Ovary (tissue), 10 donors: ENCODE measurements at places on chromosomes 7 and 10. TPM values are rescaled to one million over a fixed set of nuclear protein-coding genes. Genes with fewer than 3 reads are reported as not detected.

DNA sequence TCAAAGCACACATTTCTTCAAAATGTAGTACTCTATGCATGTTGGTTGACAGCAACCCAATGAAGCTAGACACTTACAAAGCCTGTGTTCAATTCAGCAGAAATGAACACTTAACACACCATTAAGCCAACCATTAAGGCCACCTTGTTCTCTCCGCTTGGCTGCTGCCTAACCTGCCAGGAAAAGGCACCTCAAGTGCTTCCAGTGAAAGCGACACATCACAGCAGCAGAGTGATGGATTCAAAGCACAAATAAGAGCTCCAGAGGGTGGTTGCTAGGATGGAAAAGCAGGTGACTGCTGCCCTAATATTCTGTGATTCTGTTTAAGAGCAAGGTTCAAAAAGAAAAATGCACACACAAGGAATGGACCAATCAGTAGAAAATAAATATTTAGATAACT, 81.5 kb upstream of the GNAI1 start:
- DNase-seq: no peak

DNA sequence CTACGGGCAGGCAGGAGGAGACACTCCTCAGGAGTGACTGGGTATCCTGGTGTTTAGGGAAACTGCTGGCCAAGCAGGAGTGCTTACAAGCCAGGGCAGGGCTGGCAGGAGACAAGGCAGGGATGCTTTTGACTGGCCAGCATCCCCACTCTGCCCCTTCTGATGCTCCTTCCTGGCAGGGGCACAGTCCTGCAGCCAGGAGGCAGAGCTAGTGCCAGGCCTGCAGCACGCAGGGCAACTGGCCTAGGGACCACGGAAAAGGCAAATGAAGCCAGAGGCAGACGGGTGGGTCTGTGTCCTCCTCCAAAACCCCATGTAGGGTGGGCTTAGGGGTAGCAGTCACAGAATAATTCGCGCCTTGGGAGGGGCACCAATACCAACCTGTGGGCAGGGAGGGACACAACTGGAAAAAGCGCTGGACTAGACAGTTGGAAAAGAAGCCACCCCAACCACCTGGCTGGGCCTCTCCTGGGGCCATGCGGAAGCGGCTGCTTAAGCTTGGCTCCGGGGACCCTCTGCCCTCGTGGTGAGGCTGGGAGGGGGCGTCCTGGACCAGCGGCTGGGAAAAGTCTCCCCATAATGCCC, 4.8 kb downstream of the IMPDH1 start:
- DNase-seq: no peak

- no peak for DNase-seq
Observed at GRCh38 chr7:151152643-151153513, 14.6 kb downstream of the GBX1 start.

DNA sequence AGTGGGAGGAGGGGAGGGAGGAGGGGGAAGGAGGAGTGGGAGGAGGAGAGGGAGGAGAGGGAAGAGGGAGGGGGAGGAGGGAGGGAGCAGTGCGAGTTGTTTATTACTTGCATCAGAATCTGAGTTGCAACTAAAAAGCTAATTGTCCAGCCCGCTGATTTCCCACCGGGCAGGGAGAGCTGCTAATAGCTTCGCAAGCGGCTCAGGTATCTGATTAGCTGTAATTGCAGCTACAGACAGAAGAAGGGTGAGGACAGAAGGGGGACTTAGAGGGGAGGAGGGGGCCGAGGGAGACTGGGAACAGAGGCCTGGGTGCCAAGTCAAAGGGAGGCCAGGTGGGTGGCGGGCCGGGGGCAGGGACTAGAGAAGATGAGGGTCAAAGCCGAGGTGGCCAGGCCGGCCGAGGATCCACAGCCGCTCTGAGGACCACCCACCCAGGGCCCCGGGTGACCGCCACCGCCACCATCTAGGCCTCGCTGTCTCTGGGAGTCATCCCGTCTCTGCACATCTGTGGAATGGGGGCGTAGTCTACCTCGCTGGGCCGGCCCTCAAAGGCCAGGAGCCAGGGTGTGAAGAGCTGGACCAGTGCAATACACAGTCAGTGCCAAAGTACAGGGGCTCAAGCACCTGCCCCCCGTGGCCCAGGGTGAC, 54.2 kb downstream of the MICALL2 start:
- no peak for DNase-seq

DNA sequence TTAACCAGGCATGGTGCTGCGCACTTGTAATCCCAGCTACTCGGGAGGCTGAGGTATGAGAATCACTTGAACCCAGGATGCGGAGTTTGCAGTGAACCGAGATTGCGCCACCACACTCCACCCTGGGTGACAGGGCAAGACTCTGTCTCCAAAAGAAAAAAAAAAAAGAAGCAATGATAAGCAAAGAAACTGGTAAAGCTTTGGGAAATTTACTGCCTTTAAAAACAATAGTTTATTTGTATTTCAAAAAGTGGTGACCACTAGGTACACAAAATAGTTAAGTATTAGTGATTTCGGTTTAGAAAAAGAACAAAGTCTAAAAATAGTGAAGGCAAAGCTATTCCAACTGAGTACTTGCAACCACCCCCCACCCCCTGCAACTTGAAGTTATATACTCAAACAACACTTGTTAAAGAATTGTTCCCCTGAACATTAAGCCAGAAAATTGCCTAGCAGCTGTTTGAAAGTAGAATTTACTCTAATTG, 37.7 kb downstream of the MALSU1 start:
- DNase-seq: no peak

- DNase-seq: no peak
Observed at GRCh38 chr7:39700932-39701331, 77.6 kb downstream of the RALA start.

DNA sequence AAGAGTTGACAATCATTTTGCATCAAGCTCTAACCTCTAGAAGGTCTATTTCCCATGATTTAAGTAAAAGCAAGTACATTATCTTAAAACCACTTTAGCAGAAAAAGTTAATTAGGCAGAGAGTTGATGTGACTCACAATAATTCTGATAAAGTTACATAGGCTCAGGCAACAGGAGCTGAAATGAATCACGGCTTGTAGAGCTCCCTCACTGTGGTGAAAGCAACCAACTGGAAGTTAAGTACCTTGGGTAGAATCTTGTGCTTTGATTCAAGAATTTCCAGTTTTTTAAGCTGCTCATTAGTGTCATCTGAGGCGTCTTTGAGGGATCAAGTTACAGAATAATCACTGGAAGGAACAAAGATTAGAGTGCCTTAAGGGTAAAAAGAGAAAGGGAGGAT, 68.9 kb upstream of the NFE2L3 start:
- no peak for DNase-seq

DNA sequence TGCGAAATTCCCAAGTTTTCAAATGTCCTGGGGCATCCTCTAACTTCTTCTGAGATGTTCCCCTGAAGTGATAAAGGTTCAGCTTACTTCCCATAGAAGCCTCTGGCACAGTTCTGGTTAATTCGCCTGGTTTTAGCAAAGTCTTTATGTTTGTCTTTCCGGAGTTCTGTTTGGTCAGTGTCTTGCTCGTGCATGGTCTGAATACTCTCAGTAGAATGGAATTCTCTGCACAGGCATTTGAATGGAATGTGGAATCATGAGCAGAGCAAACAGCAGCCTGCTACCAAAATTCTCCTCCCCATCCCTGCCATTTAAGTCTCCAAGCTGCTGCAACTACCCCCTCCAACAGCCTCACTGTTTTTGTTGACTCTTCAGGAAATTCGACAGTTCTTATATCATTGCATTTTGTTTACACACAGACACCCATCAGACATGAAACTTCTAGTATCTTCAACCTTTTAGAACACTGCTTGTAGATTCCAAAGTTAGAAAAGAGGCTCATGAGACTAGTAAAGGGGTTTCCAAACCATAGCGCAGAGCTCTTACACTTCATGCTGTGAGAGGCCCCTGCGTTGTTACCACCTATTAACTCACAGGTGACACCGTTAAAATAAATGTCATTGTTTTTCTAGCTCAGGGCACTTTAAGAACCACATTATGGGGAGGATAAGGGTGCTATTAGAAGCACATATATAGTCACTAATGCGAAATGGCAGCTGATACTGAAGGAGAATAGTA, 129.7 kb downstream of the PLCE1 start:
- no peak for DNase-seq

DNA sequence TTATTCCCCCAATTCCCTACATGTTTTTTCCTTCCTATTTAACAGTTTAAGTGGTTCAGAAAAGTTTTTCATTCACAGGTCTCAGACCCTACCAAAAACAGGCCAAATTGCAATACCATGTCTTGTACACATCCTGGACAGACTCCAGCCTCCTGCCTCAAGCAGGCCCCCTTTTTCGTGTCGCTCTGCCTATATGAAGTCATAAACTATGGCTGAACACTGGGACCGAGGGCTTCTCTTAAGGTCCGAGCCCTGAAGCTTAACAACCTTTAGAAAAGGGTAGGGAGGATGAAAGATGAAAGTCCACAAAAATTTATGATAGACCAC, 1.4 kb downstream of the FBXW4 start:
- no peak for DNase-seq

DNA sequence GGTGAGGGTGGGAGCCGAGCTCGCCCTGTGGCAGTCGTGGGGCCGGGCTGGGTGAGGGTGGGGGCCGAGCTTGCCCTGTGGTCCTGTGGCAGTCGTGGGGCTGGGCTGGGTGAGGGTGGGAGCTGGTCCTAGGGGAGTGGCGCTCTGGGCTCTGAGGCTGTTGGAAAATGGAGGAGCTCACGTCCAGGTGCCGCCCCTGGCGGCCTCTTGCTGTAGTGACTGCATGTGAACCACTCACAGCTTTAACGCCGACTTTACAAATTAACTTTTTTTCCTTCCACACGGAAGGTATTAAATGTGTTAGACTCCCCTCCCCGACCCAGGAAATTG, 312.6 kb downstream of the WDR37 start:
- DNase-seq: no peak

- no peak for DNase-seq
Observed at GRCh38 chr10:78804411-78805032, 264.2 kb upstream of the ZMIZ1 start.

DNA sequence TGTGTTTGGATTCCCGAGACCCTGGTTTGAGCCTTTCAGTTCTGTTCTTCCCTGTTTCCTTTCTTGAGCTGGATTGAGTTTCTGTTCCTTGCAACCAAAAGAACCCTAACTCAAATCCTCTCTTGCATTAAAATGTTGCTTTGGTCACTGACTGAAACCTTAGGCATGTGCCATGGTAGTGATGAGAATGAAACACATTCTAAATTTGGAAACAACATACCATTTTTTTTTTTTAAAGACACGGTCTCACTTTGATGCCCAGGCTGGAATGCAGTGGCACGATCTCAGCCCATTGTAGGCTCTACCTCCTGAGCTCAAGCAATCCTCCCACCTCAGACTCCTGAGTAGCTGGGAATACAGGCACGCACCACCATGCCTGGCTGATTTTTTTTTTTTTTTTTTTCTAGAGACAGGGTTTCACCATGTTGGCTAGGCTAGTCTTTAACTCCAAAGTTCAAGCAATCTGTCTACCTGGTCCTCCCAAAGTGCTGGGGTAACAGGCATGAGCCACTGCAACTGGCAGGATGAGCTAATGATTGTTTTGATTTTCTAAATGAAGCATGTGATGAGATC, 8.4 kb downstream of the THAP5 start:
- no peak for DNase-seq

DNA sequence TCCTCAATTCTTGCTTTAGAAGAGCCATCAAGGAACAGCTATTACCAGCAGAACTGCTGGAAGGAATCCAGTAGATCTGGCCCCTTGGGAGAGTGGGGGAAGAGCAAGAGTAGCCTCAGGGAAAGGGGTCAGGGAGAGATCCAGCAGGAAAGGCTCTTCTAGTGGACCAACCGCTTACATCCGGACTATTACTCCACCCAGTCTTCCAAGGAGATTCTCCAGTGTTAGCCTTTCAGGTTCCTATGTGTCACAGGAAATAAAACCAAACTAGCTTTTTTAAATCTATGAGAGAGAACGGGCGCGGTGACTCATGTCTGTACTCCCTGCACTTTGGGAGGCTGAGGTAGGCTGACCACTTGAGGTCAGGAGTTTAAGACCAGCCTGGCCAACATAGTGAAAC, 34.3 kb downstream of the TET1 start:
- no peak for DNase-seq

GRCh38 chr7:26460351-26461085, 168.9 kb downstream of the SNX10 start:
- DNase-seq: no peak

DNA sequence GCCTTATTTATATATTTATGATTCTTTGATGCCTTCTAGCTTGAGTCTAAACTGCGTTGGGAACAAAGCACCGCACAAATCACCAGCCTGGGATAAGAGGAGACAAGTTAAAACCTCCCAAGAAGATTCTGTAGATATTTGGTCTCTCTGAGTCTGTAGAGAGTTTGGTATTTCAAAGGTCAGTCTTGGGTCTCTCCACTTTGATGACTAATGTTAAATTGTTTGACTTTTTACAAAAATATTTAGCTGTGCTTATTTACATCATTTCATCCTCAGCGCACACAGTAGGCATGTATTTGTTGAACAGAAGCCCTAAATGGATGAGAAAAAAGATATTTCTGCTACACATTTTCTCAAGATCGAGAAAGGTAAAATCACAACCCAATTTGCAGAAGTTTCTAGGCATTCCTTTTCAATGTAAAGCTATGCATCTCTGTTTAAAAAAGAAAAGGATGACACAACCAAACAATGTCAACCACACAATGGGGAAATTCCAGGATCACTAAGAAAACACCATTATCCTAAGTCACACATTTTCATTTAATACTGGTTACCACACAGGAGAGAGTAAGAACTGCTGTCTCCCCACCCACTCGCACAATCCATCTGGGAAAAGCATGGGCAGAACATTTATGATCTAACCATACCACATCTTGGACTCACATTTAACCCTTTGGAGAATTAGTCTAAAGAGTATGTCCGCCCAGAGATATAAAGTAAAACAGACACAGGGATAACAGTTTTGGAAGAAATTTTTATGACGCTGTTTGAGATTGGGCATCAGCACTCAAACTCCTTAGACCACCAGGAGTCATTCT, 4.4 kb downstream of the CDK6 start:
- no peak for DNase-seq

GRCh38 chr7:44973610-44974401, 5.0 kb downstream of the MYO1G start:
- peak; percentile 3 for DNase-seq

- no peak for DNase-seq
Observed at GRCh38 chr7:107721286-107721685, 22.7 kb upstream of the CBLL1 start.

GRCh38 chr10:80158598-80159127, 26.1 kb downstream of the PLAC9 start:
- DNase-seq: peak; percentile 85

The AOC1 gene
- total RNA-seq: 0.26 TPM

The PRSS37 gene
- total RNA-seq: not detected

The CAV2 gene
- total RNA-seq: 62.7 TPM

The GIMAP7 gene
- total RNA-seq: 2.3 TPM

The SKIDA1 gene
- 3.4 TPM for total RNA-seq

The VWC2 gene
- 16.7 TPM for total RNA-seq

The ZNF488 gene
- total RNA-seq: 0.20 TPM

The COL13A1 gene
- total RNA-seq: 0.76 TPM

The RBP4 gene
- 2.3 TPM for total RNA-seq

The TACC2 gene
- 18.8 TPM for total RNA-seq

The ARHGEF5 gene
- 11.3 TPM for total RNA-seq

The TAS2R4 gene
- 1.8 TPM for total RNA-seq

The EBLN1 gene
- total RNA-seq: not detected

The FRMPD2 gene
- 0.15 TPM for total RNA-seq

The ELMO1 gene
- 25.0 TPM for total RNA-seq

The HOXA2 gene
- 1.1 TPM for total RNA-seq
